ENCODE measurements at places on chromosomes 16 and 17. TPM values are rescaled to one million over a fixed set of nuclear protein-coding genes. Genes with fewer than 3 reads are reported as not detected.

BAIAP3 gene
- total RNA-seq = 7.9 TPM

PRSS53 gene
- 2.5 TPM for total RNA-seq

RASL10B gene
- 22.8 TPM for total RNA-seq

IL34 gene
- total RNA-seq = 4.6 TPM

CHD9NB gene
- total RNA-seq = 4.5 TPM

CMTM2 gene
- total RNA-seq = not detected

SCGB1C2 gene
- not detected for total RNA-seq

SDR42E2 gene
- not detected for total RNA-seq

DNASE1L2 gene
- 0.35 TPM for total RNA-seq

GAS7 gene
- 14.5 TPM for total RNA-seq

MFAP4 gene
- total RNA-seq = 3.8 TPM

GAS2L2 gene
- total RNA-seq = not detected

CHMP1A gene
- 73.5 TPM for total RNA-seq

SNN gene
- 60.6 TPM for total RNA-seq

DNA sequence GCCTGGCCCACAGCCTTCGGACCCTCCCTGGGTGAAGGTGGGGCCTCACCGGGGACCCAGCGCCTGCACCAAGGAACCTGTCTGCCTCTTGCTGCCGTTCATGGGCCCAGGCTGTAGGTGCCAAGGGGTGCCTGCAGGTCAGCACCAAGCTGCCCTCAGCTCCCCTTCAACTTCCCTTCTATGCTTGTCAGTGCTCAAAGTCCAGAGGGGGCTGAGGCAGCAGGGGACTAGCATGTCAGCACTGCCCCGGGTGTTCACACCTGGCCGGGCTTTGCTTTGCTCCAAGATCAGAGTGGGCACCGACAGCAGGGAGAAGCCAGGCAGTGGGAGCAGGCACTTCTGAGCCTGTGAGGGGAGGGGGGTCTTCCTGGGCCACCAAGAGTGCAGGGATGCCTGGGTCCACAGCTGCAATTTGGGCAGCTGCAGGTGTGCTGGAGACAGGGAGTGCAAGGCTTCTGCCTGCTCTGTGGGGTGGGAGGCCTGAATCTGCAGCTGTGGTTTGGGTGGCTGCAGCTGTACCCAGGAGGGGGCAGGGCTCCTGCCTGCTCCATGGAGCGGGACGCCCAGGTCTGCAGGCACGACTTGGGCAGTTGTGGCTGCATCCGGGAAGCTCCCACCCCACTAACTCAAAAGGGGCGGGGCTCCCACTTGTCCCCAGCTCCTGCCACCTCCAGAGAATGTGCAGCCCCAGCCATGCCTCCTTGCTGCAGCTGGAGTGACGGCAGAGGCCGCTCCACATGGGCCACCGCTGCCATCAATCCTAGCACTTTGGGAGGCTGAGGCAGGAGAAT lies 27.6 kb upstream of the PRM1 start:
- no peak for DNase-seq

- DNase-seq = peak; percentile 42
Observed at GRCh38 chr17:77366558-77367245, 225.9 kb downstream of the SEC14L1 start.

- no peak for DNase-seq
Observed at GRCh38 chr17:72334205-72334604, 213.4 kb downstream of the SOX9 start.

DNA sequence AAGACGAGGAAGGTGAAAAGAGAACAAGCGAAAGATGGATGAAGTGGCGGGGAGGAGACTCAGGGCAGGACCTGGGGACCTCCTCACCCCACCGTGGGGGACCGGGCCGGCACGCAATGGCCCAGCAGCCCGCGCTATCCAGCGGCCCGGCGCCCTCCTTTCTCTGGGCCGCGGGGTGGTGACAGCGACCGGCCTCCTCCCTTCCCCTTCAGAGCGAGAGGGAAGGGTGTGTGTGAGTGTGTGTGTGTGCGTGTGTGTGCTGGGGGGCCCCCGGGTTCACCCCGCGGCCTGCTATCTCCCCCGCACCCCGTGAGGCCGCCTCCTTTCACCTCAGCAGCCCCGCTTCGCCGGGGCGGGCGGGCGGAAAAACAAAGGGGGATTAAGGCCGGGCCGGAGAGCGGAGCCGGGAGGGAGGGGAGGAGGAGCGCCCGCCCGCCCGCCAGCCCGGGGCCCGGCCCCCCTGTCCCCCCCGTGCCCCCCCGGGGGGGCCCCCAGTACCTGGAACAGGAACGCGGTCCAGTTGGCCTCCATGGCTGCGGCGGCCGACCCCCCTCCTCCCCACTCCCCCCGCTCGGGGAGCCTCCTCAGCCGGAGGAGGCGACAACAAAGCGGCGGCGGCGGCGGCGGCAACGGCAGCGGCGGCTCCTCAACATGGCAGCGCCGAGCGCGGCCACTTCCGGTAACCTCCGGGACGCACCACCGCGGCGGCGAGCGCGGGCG lies at the start of gene VEZF1:
Gene VEZF1 (minus strand): TSS at position 674 of the 720 bp plus-strand sequence. CDS start 143 bp downstream, at position 531.
- DNase-seq = no peak

DNA sequence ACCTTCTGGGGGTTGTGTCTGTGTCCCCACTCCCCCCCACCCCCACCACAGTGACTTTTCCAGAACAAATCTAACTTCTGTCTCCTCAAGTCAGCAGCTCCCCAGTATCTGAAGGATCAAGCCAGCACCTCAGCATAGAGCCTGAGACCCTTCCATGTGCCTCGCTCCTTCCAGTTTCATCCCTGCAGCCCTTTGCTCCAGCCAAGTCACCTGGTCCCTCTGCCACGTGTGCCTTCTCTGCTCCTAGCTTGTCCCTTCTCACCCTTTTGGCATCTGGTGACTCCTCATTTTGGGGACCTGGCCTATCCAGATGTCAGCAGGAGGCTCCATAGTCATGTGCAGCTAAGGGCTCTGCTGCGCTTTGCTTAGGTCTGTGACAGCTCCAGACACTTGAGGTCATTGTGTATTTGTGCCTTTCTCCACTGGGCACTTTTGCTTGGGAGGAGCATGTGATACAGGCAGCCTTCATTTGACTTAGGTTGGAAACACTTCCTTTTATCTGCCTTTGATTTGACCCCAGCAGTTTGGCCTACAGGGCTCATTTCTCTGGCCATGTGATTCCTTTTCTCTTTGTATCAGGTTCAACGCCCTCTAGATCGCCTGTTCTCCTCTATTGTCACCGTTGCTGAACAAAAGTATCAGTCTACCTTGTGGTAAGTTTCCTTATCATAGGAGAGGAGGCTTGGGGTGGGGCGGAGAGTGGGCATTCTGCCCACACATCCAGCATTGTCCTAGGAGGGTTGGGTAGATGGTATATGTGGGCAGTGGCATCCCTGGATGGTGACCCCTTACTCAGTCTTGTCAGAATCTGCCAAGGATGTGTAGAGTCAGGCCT lies 7.1 kb upstream of the NFATC3 start:
- DNase-seq = peak; percentile 24

- DNase-seq = no peak
Observed at GRCh38 chr17:78919861-78920450, 5.2 kb downstream of the TIMP2 start.

- no peak for DNase-seq
Observed at GRCh38 chr17:81509972-81510784, 2.4 kb downstream of the ACTG1 start.

DNA sequence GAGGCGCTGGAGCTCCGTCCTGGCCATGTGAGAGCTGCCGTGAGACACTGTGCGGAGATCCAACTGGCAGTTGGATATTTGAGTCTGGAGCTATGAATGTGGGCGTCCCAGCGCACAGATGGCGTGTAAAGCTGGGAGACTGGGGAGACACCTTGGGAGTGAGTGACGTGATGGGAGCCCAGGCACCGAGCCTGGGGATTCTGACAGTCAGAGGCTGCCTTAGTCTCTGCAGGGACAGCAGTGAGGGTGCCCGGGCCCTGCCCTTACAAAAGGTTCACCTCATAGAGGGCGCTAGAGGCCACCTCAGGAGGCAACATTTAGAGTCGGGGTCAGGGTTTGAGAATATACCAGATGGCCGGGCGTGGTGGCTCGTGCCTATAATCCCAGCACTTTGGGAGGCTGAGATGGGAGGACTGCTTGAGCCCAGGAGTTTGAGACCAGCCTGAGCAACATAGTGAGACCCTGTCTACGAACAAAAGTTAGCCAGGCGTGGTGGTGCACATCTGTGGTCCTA lies 194.1 kb upstream of the GSE1 start:
- DNase-seq = peak; percentile 48

DNA sequence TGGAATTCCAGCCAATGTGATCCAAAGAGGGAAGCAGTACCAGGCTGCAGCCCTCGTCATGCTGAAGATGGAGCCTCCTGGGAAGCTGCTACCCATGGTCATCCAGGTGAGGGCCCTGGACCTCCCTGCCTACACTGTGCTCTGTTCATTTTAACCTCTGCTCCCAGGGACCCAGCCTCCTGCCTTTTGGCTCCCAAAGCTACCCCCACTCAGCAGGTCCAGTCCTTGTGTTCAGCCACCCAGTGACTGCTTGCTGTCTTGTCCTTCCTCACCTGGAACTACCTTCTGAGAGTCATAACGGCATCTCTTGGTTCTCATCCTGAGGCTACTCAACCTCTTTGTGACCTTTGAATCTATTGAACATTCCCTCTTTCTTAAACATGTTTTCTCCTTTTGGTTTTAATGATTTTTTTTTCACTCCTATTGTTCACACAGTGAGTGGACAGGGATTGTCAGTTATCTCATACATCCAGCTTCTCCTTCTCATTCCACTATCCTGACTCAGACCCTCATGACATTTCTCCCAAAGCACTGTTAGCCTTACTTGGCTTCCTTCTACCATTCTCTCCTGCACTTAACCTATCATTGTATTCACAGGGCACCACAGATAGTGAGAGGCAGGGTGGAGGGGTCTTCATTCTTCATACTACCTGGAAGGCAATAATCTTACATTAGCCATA lies 53.3 kb downstream of the GOSR1 start:
- DNase-seq = no peak

DNA sequence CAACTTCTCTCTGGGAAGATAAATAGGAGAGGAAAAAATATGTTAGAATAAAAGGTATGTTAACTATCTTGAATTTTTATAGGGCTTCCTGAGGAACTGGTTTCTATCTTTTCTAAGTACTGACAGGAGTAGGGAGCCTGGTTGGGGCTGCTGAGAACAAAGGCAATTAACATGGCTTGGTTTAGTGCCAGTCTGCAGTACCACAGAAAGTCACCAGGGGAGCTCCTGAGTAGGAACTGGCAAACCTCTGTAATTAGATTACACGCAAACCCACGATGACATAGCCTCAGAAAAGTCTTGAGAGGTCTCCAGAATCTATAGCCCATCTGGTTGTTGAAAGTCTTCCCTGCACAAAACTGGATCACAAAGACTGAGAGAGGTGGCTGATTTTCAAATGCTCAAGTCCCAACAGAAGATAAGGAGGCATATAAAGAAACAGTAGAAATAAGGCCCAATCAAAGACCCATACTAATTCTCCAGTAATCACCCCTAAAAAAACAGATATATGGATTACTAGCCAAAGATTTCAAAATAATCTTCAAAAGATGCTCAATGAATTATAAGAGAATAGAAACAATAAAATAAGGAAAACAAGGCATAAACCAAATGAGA lies 11.7 kb upstream of the CNTNAP4 start:
- peak; percentile 92 for DNase-seq

- DNase-seq = peak; percentile 54
Observed at GRCh38 chr17:64262198-64262999, 661 bp downstream of the TEX2 start.

DNA sequence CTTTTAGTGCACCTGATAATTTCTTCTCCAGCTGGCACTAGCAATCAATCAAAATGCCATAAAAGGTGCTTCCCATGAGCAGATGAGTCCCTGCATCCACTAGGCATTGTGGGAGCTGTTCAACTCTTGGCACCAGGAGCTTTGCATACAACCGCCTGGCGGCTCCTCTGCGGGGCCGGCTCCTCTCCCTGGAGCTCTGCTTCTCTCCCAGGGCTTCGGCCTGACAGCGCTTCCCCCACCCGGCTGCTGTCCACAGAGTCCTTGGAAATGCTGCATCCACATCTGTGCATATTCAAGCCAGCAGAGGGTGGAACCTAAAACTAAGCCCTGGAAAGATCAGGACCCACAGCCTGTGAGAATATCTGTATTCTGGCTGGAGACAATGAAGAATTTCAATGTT lies 62.9 kb downstream of the LMF1 start:
- DNase-seq = no peak

- DNase-seq = no peak
Observed at GRCh38 chr17:42744283-42744805, 496 bp downstream of the EZH1 start.

DNA sequence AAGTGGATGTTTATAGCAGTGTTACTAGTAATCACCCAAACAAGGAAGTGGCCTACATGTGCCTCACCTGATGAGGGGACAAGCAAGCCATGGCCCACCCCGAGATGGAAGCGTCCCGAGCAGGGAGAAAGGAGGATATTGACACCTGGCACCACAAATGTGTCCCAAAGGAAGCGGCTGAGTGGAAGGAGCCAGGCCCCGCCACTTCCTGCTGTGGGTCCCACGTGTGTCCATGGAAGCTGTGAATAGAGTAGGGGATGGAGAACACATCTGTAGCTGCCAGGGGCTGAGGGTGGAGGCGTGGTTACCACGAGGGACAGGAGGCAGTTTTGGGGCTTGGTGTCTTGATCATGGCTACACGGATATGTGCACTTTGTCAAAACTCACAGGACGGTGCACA lies 49.2 kb downstream of the KCNJ12 start:
- no peak for DNase-seq

GRCh38 chr17:68344701-68345136 lies 53.4 kb downstream of the ARSG start:
- no peak for DNase-seq

DNA sequence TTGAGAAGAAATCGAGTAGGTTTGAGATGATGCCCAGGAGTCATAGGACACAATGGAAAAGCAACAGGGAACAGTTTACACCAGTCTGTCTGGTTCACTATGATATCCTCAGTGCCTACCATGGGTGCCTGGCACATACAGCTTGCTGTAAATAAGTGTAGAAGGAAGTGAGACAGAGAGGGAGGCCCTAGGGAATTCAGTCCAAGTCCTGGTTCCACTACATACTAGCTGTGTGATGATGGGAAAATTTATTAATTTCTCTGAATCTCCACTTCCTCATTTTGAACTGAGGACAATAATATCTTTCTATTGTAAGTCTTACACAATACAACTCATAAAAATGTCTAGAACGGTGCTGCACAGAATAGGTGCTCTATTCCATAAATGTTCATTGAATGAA lies 53.3 kb upstream of the LYRM9 start:
- DNase-seq = no peak

- no peak for DNase-seq
Observed at GRCh38 chr17:59641799-59642484, 22.2 kb downstream of the CLTC start.
